SK-N-SH treated with all-trans-retinoic acid at 6 μM for 48 hours (cell line): ENCODE measurements at places on chromosomes 16 and 17.
A peak's percentile ranks its signal among the peaks of the same experiment; 100 is the strongest.

- no peak for ATAC-seq
These were observed 218.5 kb upstream of the GSE1 start for GRCh38 chr16:85394456-85395206.

DNA sequence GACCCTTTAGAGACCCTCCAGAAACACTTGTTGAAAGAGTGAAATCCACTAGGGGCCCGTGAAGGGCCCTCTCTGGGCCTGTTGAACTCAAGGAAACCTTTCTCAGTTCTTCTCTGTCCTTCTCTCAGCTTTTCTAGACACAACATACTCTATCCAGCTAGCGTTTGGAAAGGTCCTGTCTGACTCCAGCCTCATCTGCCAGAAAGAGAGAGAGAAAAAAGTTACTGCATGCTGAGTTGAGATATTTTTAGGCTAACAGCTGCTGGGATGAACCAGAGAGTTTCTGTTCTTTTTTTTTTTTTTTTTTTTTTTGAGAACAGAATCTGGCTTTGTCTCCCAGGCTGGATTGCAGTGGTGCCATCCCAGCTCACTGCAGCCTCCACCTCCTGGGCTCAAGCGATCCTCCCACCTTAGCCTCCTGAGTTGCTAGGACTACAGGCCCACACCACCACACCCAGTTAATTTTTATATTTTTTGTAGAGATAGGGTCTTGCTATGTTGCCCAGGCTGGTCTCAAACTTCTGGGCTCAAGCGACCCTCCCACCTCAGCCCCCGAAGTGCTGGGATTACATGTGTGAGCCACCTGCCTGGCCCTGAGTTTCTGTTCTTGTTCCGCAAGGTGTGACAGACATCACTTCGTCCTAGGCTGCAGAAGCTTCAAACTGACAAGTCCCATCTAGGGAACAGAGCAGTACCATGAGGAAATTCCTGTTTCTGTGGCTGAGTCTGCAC, 14.9 kb upstream of the TEX2 start:
- no peak for ATAC-seq

- no peak for ATAC-seq
These were observed 503.9 kb downstream of the CDH11 start for GRCh38 chr16:64617836-64618476.

- ATAC-seq: peak; percentile 18
These were observed 19.3 kb downstream of the CARHSP1 start for GRCh38 chr16:8849411-8850011.

DNA sequence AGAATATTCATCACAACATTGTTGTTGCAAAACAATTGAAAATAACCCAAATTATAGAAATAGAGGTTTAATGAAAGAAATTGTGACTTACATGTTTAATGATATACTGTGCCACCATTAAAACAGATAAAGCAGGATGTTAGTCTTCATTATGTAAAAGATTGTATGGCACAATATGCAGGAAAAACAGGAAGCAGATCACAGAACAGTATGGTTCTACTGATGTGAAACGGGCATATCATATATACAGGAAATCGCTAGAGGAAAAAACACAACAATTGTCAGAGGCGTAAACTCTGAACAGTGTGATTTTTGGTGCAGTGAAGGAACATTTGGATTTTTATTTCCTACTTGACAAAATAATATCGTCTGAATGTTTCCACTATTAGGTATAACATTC, 22.0 kb downstream of the OR3A1 start:
- no peak for ATAC-seq

DNA sequence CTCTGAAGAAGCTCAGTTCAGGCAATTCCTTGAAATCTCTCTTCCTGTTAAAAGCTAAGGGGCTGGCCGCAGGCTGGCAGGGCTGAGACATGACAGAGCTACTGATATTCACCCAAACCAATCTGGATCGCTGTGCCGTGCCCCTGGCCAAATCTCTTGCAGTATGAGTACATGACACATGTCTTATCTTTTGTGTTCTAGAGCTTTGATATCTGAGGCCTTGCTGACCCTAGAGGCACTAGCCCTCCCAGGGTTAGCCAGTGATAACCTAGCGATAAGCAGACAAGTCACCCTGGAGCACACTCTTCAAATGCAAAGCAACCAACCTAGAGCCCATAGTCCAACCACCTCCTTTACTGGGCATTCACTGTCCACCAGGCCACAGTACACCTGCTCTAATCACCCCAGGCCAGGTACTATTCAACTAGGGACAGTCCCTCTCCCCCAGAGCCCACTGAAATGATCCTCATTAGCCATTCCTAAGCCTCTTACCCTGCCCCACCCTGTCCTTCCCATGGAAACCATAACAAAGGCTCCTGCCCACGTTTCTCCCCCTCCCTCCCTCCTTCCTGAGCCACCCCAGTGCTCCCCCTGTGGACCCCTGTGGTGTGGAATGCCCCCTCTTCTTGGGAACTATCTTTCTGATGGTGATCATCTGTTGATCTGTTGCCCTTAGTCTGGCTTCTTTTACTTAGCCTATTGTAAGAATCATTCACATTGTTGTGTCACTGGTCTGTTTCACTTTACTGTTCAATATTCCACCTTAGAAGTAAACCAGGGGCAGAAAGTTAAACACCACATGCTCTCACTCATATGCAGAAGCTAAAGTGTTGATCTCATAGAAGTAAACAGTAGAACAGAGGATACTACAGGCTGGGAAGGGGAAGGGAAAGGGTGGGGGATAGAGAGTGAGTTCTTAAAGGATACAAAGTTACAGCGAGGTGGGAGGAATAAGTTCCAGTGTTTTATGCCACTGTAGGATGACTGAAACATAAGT, 52.5 kb downstream of the TEKT5 start:
- ATAC-seq: no peak

GRCh38 chr16:5062051-5062450, 3.7 kb downstream of the C16orf89 start:
- no peak for ATAC-seq

DNA sequence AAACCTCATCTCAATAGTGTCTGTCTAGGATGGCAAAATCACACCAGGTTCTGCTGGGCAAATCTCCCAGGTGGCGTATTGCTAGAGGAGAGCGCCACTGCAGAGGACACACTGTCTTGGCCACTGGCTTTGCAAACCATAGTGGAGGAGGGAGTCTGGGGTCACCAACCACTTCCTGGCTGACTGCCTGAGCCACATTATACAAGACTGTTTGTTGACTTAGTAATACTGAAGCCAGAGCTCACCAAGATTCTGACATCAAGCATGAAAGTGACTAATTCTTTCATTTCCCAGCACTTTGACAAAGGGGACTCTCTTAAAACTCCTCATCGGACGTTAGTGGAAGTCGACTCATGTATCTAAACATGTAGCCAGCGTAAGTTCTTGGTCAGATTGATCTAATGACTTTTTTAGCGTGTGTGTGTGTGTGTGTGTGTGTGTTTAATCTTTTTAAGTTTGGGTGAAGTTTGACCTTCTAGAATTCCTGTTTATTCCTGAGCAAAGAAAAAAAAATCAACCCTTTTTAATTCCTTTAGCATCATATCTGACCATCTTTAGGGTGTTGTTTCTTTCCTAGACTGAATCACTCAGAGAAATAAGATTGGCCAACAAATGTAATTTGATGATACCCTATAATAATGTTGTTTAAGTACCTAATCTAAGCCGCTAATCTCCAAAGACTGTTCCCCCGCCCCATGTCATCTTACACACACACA, 13.7 kb downstream of the PITPNC1 start:
- peak; percentile 76 for ATAC-seq

DNA sequence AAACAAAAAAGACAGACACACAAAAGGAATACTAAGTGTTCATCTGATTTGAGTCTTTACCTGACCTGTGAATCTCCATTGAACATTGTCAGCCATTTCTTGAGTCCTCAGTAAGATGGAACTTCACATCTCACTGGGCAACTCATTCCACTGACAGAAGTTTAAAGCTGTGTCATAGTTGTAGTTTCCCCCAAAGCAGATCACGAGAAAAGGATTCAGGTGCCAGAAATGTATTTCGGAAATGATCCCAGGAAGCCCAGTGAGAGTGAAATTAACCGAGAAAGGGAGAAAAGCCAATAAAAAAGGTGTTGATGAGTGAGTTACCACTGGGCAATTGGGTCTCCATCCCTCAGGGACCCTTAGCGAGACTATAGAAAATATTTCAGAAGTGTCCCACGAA, 6.5 kb downstream of the CHD9 start:
- ATAC-seq: no peak

- ATAC-seq: no peak
These were observed 28.5 kb downstream of the FTO start for GRCh38 chr16:53732296-53732929.

DNA sequence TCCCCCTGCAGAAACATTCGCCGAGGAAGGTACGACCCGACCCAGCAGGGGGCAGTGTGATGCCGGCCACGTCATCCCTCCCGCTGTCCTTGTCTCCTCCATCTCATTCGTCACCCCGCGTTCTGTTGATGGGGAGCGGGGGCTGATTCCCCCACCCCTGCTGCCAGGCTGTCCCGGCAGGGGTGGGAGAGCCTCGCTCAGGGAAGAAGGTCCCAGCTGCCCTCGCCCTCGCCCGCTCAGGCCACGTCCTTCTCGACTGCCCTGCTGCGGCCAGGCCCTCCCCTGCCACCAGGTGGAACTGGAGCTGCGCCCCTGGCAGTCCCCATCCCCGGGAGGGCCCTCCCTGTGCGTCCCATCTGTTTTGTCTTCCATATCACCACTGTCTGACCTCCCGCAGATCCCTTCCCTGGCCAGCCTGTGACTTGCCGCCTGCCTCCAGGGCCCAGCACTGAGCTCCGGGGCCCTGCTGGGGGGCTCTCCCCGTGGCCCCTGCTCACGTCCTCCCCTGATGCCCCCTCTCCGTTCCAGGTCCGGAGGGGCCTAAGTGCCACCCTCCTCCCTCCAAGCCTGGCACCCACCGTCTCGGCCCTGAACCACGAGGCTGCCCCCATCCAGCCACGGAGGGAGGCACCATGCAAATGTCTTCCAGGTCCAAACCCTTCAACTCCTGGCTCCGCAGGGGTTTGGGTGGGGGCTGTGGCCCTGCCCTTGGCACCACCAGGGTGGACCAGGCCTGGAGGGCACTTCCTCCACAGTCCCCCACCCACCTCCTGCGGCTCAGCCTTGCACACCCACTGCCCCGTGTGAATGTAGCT, 20.6 kb downstream of the ADAM11 start:
- ATAC-seq: peak; percentile 50

- no peak for ATAC-seq
These were observed 31.2 kb upstream of the TENT4B start for GRCh38 chr16:50121721-50122445.

DNA sequence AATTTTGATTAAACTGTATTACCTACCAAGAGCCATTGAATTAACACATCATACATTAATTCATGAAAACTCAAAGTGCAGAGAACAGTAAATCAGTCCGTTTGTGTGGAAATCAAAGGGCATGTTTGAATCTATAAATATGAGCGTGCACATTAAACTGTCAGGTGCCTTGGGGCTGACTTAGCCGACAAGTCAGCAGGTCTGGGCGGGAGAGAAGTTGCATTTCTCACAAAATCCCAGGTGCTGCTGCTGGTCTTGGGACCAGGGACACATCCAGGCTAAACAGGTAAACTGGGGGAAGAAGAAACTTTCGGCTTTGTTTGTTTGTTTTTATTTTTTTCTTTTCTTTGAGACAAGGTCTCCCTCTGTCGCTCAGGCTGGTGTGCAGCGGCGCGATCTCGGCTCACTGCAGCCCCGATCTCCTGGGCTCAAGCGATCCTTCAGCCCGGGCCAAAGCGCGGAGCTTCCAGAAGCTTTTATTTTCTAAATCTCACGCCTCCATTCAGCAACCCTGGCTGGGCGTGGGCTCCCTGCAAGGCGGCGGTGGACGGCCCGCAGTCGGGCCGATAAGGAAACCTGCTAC, 213.9 kb downstream of the MRTFB start:
- ATAC-seq: peak; percentile 80

GRCh38 chr16:12319428-12320035, 343.0 kb downstream of the SNX29 start:
- ATAC-seq: peak; percentile 48

DNA sequence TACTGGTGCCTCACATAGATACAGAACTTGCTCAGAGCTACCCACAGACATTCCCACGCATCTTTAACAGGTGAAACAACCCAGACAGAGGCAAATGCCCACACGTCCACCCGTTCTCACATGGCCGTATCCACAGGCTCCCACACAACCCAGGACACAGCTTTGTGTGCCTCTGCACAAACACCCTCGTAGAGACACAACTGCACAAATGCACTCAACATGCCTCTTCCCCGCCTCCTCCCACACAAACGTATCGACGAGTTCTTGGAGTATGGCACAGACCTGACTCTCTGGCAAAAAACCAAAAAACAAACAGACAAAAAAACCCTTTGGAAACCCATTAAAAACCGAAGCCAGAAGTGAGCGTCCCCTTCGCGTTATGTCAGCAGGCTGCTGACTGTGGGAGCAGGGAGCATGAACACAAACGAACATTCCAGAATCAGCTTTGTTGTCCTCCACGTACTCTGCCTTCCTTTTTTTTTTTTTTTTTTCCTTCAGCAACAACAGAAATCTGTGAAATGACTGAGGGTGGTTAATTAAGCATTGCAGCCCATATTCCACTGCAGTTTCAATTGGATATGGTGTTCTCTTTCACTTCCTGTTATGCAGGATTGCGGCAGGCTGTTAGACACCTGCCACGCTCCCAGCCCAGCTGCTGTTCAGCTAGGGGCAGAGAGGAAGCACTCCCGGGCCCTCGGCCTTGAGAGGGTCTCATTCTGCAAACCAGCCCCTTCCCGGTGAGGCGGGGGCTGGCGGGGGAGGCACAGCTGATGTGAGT, 313.7 kb downstream of the MAF start:
- no peak for ATAC-seq

GRCh38 chr16:65154321-65154720, 32.5 kb upstream of the CDH11 start:
- ATAC-seq: no peak

DNA sequence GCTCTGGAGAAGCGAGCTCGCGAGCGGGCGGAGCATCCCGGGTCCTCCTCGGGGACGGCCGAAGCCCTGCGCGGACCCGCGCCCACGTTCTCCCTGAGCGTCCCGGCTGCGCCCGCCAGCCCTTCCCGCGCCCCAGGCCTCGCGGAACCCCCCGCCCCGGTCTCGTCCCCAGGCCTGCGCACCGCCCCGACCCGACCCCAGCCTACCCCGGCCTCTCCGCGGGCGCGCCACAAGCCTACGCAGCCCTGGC, 159 bp downstream of the USP36 start:
- ATAC-seq: peak; percentile 49; the same call in 1 of the 3 replicates

GRCh38 chr17:59330053-59330942, 1.2 kb upstream of the YPEL2 start:
- ATAC-seq: no peak

GRCh38 chr16:30619202-30619601, 9.0 kb upstream of the ZNF689 start:
- no peak for ATAC-seq

DNA sequence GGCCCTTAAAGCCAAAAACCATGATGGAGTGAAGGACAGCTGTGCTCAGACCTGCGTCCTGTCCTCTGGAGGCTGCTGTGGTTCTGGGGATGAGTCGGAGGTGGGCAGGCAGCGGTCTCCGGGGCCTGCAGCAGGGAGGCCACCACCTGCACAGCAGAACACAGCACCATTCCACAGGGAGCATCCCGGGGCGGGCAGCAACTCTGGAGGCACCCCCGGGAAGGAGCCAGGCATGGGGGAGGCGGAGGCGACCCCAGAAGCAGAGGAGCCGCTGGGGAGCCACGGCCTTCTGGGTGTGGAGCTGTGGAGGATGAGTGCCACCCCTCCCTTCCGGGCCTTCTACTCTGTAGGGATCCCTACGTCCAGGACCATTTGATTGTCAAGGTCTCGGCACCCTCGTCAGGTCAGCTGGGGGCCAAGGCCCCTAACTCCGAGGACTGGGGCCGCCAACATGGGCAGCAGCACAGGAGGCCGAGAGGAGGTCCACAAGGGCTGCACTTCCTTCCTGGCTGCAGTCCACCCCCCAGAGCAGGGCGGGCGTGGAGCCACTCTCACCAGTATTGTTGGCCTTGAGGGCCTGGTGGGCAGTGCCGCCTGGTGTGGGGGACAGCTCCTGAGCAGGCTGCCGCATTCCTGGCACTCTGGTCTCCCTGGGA, 23.8 kb downstream of the CEP131 start:
- ATAC-seq: no peak
